CD4-positive, alpha-beta T cell (primary cell): ENCODE measurements at places on chromosomes 12 and 14. TPM values are rescaled to one million over a fixed set of nuclear protein-coding genes. Genes with fewer than 3 reads are reported as not detected.

DNA sequence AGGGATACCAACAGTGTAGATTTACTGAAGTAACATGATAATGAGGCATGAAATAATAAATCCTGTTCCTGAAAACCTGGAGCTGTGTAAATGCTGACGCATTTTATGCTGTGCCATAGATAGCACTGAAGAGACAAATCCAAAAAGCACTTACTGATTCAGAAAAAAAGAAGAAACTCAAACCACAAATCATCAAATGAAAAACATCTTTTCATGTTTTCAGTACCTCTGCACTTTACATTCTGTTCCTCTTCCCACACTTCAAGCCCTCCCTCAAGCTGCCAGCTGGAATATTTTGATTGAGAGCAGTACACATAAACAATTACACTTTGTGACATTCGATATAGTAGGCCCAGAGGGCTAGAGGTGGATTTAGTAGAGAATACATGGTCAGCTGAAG lies 362.3 kb downstream of the NAV3 start:
- no peaks in the 10 kb centered on the region for H3K4me1 ChIP-seq
- H3K27me3 ChIP-seq, result no peaks in the 10 kb centered on the region
- no peaks in the 10 kb centered on the region for H3K36me3 ChIP-seq
- H3K27ac ChIP-seq, result no peak overlapping the region

- no peak for DNase-seq
- no peaks in the 10 kb centered on the region for H3K36me3 ChIP-seq
- no peak overlapping the region for H3K27ac ChIP-seq
- H3K4me3 ChIP-seq, result no peak overlapping the region
These were observed 28.2 kb downstream of the TTC7B start for GRCh38 chr14:90788031-90788430.

GRCh38 chr14:104360501-104360900 lies 219.1 kb upstream of the C14orf180 start:
- no peaks in the 10 kb centered on the region for H3K4me1 ChIP-seq

DNA sequence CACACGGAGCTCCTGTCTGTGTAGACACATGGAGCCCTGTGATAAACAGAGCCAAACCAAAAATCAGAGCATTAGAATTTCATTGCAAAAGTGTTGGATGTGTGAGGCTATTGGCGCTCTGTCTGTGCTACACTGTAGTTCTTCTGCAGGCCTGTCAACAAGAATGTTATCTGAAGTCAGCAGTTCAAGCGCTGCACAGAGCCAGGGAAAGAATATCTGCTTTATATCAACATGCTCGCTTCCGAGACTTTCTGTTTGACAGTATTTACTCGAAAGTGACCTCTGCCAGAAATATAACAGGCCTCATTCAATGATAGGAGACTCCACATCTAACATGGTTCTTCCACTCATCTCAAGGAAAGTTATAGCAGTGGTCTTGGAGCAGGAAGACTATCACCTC lies 118.3 kb downstream of the CCER1 start:
- H3K4me3 ChIP-seq, result no peak overlapping the region
- no peaks in the 10 kb centered on the region for H3K36me3 ChIP-seq
- H3K27ac ChIP-seq, result no peak overlapping the region
- H3K27me3 ChIP-seq, result no peaks in the 10 kb centered on the region

DNA sequence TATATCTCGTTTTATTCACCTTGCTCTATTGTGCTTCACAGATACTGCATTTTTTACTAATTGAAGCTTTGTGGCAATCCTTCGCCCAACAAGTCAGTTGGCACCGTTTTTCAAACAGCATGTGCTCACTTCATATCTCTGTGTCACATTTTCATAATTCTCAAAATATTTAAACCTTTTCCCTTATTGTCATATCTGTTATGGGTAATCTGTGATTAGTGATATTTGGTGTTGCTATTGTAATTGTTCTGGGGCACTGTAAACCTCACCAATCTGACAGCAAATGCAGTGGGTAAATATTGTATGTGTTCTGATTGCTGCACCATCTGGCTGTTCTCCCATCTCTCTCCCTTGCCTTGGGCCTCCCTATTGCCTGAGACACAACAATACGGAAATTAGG lies 191.3 kb downstream of the BTG1 start:
- H3K4me1 ChIP-seq, result no peaks in the 10 kb centered on the region
- no peaks in the 10 kb centered on the region for H3K36me3 ChIP-seq
- no peak for DNase-seq

Gene CERS5
- 42.3 TPM for total RNA-seq

Gene PARP11
- total RNA-seq, result 13.4 TPM

Gene TC2N
- total RNA-seq, result 138 TPM
